ENCODE measurements at places on chromosomes 4 and X. TPM values are rescaled to one million over a fixed set of nuclear protein-coding genes. Genes with fewer than 3 reads are reported as not detected.

GRCh38 chr4:4693258-4693657, 151.4 kb upstream of the STX18 start:
- DNase-seq: no peak

- DNase-seq: no peak
Measured at GRCh38 chr4:83894831-83895230, 358.9 kb downstream of the GPAT3 start.

MND1 gene
- total RNA-seq: not detected

GRCh38 chr4:7513671-7514070, 78.9 kb upstream of the PSAPL1 start:
- DNase-seq: no peak

DNA sequence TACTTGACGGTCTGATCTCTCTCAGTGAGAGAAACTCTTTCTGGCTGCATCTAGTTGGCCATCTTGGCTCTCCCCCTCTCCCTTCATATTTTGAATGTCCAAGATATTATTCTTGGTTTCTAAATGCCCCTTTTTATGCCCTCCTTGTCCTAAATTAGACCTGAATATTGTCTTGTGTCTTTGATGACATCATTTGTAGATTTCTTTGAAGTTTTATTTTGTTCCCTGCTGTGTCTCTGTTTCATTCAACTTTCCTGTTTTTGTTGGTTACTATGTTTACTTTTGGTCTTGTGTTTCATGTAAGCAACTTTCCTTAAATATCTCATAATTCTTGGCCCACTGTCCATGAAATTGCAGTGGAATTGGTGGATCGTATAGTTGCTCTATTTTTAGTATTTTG, 46.1 kb upstream of the PASD1 start:
- no peak for DNase-seq

GRCh38 chr4:86034616-86035015, 325.2 kb downstream of the MAPK10 start:
- DNase-seq: no peak

PABPC5 gene
- 1.9 TPM for total RNA-seq

GRCh38 chr4:176274441-176274840, 5.4 kb upstream of the ASB5 start:
- no peak for DNase-seq

DNA sequence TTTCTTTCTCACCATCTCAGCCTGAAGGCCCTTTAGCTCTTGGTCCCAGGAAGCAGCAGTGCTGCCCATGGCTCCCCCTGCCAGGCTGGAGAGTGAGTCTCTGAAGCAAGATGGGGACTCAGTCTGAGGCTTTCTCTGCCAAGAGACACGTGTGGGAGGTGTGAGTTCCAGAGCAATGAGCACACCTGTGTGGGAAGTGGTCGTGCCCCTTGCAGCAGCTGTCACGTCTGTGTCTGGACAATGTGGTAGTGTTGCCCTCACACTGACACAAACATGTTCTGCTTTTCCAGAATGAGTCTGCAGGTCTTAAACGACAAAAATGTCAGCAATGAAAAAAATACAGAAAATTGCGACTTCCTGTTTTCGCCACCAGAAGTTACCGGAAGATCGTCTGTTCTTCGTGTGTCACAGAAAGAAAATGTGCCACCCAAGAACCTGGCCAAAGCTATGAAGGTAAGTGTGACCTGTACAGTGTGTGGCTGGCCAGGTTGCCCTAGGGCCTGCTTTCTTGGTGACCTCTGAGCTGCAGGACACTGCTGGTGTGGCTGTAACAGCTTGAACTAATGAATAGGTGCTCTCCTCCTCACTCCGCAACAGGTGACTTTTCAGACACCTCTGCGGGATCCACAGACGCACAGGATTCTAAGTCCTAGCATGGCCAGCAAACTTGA, 1.9 kb downstream of the TACC3 start:
- no peak for DNase-seq

- peak; percentile 74 for DNase-seq
Measured at GRCh38 chr4:185597532-185598188, 62.4 kb upstream of the PDLIM3 start.

GRCh38 chrX:35351212-35351611, 408.6 kb downstream of the FAM47B start:
- no peak for DNase-seq

- no peak for DNase-seq
Measured at GRCh38 chr4:139951021-139951420, 203.0 kb downstream of the MAML3 start.

SH3BP2 gene
- total RNA-seq: 99.0 TPM

DNA sequence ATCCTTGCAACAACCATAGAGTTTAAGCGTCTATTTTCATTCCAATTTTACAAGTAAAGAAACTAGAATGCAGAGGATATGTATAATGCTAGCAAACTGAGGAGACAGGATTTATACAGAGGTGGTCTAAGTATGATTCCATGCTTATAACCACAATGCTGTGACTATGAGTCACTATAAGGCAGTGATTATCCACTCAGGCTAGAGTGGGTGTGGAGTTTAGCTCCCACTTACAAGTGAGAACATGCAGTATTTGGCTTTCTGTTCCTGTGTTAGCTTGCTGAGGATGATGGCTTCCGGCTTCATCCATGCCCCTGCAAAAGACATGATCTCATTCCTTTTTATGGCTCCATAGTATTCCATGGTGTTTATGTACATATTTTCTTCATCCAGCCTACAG, 41.6 kb upstream of the EDA2R start:
- DNase-seq: no peak

- DNase-seq: no peak
Measured at GRCh38 chr4:157791236-157791635, 381.6 kb downstream of the GASK1B start.

DNA sequence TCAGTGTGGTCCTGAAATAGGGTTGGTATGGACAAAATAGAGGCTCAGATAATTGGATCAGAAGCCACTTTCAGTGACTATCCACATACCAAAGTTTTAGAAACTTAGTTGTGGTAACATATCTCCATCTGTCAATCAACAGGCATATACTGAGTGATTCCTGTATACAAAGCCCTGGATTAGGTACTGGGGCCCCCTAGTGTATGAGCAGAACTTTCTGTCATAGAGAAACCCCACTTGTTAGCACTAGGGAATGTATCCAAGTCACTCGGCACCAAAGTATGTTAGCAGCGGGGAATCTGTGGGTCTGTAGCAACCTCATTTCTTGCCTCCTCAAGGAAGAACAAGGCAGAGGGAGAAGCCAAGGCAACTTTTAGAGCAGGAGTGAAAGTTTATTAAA, 50.7 kb downstream of the MAP7D3 start:
- DNase-seq: no peak

DNA sequence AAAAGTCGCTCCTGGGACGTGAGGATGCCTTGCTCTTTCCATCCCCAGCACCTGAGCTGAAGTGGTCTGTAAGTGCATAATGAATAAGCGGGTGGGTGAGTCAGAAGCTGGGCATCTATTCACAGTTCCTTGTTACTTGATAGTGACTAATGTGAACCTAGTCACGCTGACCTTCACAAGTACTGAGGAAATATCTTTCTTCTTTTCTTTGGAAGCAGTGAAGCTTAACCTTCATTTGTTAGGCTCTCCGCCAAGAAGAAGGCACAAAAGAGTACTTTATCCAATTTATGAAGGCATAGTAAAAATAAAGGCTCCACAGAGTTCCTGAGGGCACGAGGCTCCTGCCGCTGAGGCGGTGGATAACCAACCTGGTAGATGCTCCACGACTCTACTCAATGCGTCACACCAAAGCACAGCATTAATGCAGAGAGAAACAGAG, 475.7 kb upstream of the SLIT2 start:
- DNase-seq: no peak

DNA sequence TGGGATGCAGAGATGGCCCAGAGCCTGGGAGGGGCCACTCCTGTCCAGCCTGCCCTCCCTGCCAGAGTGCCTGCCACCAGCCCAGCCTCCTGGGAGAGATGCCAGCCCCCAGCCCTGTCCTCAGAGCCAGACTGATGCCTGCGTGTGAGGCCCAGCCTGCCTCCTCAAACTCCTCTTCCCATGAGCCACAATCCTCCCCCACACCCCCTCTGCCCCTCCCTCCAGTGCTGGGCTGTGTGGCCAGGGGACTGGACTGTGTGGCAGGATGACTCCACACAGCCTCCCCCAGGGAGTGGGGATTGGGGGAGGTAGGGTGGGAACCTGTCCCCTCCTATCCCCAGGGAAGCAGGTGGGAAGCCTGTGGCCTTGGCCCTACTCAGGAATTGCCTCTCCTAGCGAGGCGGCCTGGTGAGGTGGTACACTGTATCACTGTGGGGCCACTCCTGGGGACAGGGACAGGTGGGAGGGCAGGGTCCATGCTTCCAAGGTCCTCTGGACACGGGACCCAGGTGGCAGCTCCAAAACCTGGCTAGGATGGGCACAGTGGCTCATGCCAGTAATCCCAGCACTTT, 4.3 kb upstream of the SH3BP2 start:
- DNase-seq: peak; percentile 62
